ENCODE measurements at places on chromosomes 2 and 18.

GRCh38 chr2:85604568-85605339, 2.3 kb upstream of the TMEM150A start:
- no peak for DNase-seq

DNA sequence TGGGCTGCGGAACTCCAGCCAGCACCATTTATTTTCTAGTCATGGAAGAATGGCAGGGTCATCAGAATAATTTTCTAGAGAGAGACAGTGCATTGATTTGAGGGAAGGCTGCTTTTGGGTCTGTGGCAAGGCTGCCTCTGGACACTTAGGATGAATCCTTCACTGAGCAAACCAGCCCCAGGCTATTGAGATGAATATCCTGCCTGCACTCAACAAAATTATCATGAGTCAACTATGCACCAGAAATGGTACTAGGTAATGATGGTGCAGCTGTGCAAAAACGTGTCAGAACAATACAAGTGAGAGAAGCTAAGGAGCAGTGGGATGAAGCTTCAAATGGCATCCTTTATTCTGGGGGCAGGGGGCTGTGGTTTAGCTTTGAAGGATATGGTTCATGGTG, 115.8 kb downstream of the SPHKAP start:
- DNase-seq: no peak

DNA sequence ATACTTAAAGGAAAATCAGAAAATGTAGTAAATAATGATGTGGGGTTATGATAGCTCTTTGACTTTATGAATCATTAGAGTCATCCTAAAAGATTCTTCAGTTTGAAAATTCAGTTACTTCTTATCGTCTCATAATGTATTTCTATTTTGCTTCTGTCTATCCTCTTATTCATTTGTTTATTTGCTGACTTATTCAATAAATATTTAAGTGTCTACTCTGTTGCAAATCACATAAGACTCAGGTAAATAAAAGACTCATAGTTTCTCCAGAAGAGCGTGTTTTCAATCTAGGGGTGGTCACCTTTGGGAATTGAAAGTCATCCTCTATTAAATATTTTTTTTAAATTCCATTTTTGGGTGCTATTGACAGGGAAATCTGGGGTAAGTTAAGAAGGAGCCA, 69.1 kb upstream of the RBMS1 start:
- no peak for DNase-seq

DNA sequence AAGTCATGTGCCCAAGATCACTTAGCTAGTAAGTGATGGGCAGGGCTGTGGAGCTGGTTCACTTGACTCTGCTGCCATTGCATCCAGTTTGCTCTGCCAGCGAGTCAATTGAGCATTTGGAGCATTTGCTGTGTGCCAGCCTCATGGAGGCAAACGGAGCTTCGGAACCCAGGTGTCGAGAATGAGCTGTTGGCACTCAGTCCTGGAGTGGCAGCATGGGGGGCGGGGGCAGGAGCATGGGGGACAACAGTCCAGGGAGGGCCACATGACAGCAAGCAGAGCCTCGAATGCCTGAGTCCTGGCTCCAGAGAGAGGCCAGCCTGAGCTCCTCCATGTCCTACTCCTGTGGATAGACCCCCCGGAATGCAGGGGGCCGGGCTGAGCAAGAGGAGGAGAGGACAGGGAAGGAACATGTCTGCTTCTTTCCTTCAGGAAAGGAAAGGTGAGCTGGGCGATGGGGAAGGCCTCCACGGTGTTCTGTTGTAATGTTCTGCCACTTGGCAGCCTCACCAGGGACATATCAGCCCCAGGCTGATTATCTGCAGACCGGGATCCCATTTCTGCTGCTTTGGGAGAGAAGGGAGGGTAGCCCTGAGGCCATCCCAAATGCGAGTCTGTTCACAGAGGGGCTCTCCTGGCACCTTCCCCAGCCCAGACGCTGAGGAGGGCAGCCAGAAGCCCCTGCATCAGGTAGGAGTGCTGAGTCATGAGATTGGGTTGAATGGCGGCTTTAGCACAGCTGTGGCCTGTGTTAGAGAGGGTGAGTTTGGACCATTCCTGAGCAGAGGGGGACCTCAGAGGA, 59.6 kb downstream of the HPCAL1 start:
- DNase-seq: no peak

DNA sequence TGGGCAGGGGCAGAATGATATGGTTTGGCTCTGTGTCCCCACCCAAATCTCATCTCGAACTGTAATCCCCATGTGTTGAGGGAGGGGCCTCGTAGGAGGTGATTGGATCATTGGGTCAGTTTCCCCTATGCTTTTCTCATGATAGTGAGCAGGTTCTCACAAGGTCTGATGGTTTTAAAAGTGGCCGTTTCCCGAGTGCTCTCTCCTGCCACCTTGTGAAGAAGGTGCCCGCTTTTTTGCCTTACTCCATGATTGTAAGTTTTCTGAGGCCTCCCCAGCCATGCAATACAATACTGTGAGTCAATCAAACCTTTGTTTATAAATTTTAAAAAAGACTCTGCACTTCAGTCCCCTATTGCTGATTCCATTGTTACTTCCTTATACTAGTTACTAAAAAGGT, 82.9 kb upstream of the CDKL4 start:
- no peak for DNase-seq

DNA sequence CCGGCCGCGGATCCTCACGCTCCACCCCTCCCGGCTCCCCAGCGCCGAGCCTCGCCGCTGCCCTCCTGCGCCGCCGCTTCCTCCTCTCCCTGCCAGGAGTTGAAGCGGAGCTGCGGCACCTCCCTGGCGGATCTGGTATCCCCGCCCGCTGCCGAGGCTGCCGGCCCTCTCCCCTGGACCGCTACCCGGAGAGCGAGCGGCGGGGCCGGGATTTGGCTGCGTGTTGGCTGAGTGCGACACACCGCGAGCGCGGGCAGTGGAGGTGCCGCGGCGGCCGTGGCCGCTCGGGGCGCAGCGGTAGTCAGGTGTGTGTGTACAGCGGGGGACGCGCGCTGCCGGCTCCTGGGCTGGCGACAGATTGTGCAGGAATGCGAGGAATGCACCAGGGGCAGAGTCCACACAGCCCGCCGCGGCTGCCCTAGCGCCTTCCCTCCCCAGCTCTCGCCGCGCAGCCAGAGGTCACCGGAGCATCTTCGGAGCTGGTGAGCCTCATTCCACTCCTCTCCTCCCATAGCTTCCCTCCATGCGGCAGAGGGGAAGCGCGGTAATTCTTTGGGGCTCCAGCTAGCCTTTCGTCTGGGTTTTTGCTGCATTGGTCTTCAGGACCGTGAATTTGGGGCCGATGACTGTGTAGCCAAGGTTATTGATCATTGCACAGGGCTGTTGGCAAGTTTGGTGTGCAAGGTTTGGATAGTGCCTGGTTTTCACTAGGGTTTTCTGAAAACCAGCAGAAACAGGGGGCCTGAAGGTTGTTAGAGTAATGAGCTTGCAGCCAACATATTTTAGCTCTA, 1.3 kb downstream of the PKP4 start:
- peak; percentile 92 for DNase-seq

- DNase-seq: no peak
Observed at GRCh38 chr2:208798698-208799097, 392.1 kb downstream of the PTH2R start.

DNA sequence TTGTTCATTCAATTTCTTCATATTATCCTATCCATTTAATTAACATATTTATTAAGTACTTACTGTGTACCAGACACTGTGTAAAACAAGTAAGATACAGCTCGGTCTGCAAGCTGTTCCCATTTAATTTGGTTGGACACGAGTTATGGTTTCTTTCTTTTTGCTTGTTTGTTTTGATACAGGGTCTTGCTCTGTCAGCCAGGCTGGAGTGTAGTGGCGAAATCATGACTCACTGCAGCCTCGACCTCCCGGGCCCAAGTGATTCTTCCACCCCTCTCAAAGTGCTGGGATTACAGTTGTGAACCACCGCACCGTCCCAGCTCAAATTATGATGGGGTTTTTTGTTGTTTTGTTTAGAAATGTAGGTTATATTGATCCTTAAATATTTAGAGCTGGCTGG, 9.0 kb downstream of the CYBRD1 start:
- DNase-seq: no peak

DNA sequence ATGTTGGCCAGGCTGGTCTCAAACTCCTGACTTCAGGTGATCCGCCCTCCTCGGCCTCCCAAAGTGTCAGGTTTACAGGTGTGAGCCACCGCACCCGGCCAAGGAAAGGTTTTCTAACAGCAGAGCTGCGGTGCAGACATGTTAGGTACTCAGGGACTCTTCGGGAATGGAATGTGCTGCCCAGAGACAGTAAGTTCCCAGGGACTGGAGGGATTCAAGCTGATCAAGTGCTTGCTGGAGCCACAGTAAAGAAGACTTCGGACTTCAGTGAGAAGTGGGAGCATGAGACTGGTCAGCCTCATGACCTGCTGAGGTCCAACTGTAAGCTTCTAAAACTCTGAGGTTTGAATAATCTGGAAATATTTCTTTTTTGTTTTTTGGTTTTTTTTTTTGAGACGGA, 7.8 kb upstream of the DES start:
- DNase-seq: no peak

GRCh38 chr18:35479911-35480586, 17.7 kb downstream of the INO80C start:
- no peak for DNase-seq

DNA sequence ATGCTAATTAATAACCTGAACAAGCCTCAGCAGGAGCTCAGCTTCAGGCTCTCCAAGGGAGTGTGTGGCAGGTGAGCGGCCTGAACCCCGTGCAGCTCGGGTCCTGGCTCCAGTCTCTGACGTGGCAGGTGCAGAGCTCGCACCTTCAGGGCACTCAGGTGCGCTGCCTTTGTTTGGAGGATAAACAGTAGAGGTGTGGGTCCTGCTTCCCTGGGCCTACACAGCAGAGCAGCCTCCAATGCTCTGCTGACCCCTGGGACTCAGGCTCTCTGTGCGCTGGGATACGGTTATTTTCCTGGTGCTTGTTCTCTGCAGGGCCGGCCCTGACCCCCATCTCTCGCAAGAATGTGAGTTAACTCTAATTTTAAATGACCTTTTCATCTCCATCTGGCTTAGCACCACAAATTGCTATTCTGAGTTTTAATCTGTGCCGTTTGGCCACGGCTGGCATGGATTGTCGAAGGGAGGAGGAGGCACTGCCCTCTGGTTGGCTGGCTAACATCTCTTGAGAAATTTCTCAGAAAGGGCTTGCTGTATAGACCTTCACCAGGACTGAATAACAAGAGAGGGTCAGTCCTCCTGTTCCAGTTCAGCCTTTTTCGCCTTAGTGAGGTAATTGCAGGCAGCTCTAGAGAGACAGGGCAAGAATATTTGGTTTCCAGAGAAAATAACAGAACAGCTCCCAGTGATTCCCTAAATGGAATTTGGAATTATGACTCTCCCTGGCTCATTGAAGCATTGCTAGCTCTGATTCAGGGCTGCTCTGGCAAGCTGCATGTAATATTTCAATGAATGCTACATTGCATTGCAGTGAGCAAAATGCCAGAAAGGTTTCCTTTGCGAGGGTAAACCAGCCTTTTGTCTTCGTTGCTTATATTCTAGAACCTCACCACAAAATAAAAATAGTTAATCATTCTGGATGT, 161.8 kb downstream of the DCDC2C start:
- no peak for DNase-seq

GRCh38 chr2:134799936-134800335, 38.5 kb upstream of the ACMSD start:
- DNase-seq: no peak

DNA sequence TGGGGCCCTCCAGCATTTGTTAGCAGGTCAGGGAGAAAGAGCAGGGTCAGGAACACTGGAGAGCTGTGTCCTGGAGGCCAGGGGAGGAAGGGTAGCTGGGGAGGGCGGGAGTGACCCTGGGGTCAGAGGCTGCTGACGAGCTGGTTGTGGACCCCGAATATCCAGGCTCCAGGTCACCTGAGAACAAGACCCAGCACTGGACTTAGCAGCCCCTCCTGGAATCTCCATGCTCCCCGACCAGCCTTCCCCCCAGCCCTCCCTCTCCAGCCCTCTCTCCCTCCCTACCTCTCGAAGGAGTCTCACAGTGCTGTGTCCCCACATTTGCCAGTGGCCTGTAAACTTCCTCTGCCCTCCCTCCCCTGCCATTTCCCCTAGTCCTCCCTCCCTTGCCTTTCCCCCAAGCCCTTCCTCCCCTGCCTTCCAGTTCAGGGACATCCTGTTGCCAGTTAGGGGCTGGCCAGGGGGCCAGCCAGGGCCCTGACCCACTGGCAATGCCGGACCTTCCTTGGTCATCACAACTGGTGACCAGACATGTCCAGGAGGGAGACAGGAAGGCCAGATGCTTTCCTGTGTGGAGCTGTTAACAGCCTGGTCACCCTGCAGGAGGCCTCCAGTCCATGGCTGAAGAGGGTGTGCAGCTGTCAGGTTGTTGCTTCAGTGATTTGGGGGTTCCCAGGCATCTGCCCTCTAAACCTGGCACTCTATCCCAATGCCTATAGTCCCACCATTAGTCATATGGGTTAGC, 50.0 kb upstream of the FAHD2A start:
- DNase-seq: peak; percentile 21

DNA sequence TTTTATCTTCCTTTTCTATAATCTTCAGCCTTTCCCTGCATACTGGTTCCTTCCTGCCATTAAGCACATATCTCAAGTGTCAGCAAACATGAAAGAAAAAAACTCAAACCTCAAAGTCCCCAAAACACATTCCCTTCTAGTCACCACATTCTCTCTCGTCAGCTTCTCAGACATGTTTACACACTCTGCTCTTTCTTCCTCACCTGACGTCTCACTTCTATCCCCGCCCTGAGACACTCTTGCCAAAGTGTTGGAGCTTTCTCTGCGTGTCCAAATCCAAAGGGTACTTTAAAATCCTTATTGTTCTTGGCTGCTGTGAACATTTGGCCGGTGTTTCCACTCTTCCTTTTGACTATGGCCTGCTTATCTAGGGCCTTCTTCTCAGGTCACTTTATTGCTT, 47.9 kb downstream of the SOX11 start:
- DNase-seq: no peak

- no peak for DNase-seq
Observed at GRCh38 chr2:240955306-240956170, 42.9 kb upstream of the SNED1 start.

DNA sequence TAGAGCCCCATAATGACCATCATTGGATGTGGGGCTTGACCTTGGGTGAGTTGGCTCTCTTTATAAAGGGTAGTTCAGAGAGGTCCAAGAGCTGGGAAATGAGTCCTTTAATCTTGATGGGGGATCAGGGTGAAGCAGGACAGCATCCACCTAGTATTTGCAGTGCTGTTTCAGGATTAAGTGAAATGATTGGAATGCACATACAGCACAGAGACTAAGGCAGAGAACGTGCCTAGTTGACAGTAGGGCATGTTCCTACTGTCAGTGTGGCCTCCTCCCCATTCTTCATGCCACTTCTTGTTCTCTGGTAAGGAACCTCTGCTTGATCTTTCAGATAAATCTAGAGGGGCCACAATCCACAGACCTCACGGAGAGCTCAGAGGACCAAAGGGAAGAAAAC, 78.9 kb downstream of the TRIM43 start:
- no peak for DNase-seq

- DNase-seq: peak; percentile 57
Observed at GRCh38 chr2:175180701-175181103, 808 bp downstream of the ATP5MC3 start.

Data from ecto neural progenitor cell (in vitro differentiated cells).